ENCODE measurements at places on chromosomes 16 and 17.

- DNase-seq, result no peak
Observed at GRCh38 chr16:78996790-78997189, 603.7 kb downstream of the MAF start.

GRCh38 chr17:73342541-73343167 is 30.9 kb upstream of the CDC42EP4 start:
- no peak for DNase-seq

DNA sequence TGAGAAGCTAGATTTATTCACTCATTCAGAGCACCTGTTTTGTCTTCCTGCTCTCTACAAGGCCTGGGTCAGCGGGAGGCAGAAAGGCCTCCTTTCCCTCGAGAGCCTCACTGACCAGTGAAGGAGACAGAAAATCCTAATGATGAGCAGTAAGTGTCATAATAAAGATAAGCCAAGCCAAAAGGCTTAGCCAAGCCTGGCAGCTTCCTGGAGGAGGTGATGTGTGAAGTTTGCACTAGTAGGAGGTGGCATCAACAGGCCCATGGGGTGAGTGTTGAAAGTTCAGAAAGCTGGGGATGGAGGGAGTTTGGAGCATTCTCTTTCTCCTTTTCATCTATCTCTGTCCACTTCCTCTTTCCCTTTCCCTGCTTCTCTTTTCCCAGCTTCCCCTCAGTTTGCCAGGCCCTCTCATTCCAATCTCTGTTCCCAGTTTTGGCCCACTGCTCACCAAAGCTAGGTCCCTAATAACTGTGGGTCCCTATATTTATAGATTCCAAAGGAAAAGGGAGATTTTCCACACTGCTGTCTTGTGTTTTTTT is 16.5 kb upstream of the SPNS3 start:
- no peak for DNase-seq

- DNase-seq, result no peak
Observed at GRCh38 chr16:81633147-81633619, 145.9 kb upstream of the PLCG2 start.

DNA sequence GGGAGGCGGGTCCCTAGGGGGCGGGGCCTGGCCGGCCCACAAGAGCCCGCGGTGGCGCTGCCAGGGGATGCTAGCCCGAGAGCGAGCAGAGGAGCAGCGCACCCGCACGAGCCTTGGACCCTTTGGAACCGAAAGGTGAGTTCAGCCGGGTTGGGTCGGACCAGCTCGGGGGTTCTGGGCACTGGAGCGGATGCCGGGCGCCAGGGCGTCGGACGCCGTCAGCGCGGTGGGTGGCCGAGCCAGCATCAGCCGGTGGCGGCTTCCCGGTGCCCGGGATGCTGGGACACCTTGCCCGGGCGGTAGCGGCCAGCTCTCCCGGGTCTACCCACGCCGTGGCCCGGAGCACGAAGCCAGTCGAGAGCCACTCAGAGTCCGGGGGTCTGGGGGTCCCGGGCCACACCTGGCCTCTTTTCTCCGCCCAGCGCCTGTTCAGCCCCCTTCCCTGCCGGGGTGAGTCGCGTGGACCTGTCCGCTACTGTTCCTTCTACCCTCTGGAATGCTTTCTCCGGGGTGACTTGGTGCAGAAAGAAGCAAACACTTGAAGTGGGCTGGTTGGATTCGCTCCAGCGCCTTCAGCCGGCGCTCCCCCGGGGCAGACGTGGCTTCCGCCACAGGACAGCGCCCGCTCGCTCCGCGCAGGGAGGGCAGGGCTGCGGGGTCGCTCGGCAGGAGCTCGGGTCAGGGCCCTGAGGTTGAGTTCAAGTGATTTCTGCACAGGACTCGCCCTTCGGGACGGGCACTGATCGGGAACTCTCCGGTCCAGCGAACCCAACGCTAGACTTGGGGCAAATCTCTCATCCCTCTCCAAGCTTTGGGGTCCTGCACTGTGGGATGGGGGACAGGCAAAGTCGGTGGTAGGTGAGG is at the start of gene SCNN1G:
SCNN1G (plus strand) TSS at position 67 of the 864 bp plus-strand sequence. CDS start 3,527 bp downstream, outside the sequence.
- DNase-seq, result no peak

- DNase-seq, result no peak
Observed at GRCh38 chr17:66537502-66537901, 235.1 kb downstream of the PRKCA start.

DNA sequence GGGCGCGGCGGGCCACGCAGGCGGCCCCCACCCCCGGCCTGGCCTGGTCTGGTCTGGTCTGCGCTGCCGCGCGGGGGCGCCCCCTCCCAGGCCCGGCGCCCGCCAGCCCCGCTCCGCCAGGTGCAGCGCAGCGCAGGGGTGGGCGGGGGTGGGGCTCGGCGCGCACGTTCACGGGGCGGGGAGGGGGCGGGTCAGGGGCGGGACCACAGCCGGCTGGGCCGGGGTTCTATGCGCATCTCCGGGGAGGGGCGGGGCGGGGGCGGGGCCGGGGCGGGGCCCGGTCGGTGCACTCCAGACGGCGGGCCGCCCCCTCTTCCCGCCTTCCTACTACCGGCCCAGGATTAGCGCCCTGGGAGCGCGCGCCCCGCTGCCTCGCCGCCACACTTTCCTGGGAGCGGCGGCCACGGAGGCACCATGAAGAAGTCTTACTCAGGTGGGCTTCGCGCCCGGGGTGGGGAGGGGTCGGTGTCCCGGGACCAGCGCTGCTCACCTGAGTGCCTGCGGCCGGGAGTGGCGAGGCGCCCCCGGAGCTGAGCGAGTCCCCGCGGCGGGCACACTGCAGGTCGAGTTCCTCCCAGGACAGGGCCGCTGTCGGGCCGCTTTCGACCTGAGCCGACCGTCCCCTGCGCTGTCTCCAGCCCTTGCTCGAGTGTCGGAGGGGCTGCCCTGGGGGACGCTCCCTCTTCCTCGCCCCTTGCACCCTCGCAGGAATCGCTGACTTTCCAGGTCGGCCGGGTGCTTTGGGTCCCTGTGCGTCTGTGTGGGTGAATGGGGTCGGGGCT is 140.5 kb downstream of the SEC14L1 start:
- DNase-seq, result peak; percentile 85

- no peak for DNase-seq
Observed at GRCh38 chr16:83116274-83116892, 489.6 kb downstream of the CDH13 start.

GRCh38 chr16:84277244-84277823 is 17.3 kb upstream of the WFDC1 start:
- no peak for DNase-seq

GRCh38 chr16:20307791-20308190 is 19.5 kb downstream of the GP2 start:
- DNase-seq, result no peak

DNA sequence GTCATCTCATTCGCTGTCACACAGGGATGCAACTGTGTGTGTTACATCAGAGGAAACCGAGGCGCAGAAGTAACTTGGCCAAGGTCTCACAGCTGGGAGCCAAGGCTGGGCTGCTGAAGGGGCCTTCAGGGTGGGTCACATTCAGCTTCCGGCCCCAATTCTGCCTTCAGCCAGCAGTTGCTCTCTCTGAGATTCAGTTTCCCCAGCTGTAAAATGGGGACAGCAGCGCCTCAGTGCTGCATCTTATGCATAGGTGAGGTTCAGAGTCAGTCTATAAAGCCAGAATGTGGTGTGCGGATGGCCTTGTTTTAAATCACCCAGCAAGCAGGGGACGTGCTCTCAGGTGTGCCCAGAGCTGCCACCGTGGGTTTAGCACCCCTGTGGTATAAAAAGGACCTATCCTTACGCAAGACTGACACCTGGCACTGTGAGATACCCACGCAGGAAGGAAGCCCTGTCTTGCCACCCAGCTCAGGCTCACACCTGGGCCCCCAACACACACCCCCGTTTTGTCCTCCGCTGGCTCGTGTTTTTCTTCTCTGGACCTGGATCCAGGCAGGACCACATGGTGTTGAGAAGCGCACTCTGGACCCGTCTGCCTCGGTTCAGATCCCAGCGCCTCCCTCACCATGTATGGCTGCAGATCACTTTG is 94.6 kb upstream of the GSE1 start:
- DNase-seq, result no peak

DNA sequence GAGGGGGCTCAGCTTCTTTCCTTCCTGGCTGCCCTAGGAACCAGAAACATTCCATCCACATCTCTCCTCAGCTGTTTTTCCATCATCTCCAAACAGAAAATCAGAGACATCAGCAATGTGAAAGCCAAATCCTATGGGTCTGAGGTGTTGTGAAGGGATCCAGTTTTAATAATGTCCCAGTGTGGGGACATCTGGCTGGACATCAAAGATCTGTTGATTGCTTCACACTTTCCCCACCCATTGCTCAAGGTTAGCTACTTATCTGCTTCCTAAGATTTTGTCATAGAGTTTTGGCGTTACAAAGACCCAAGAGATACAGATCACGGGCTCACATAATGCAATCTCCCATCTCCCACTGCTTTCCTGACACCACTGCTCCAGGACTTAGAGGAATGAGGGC is 47.8 kb upstream of the AXIN2 start:
- DNase-seq, result no peak

GRCh38 chr17:32882734-32883133 is 5.8 kb upstream of the MYO1D start:
- DNase-seq, result no peak

DNA sequence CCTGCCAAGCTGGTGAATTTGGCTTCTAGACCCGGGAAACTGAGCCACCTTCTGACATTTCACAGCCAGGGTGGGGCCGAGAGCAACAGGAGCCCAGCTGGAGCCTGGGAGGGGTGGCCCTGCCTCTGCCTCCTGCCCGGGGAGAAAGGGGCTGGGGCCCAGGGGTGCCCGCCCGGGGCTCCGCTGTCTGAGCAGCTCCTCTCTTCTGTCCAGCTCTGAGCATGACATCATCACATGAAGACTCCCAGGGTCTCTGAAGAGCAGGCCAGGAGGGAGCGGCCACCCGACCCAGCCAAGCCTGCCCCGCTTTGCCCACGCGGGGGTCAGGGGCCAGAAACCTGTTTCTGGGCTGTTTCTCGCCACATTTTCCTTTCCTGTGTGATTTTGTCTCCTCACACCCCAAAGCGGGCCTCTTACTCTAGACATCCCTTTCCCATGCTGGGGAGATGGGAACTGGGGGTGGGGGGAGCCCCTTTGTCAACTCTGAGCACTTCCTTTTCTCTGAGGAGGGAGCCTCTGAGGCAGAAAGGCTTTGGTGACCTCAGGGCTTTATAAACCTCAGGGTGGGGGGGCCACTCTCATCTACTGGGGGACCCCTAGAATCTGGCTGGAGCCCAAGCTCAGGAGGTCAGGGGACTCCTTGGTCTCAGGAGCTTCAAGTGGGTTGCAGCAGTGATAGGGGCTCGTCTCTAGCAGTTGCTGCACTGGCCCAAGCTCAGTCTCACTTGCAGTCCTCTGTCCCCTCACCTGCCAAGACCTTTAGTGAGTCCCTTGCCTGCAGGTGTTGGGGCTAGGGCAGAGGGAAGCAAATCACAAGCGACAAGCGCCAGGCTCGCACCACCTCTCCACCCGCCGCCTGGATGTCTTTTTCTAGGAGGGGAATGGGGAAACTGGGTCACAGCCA is 7.6 kb downstream of the UBALD2 start:
- DNase-seq, result no peak

Data from NCI-H774 (cell line).